ENCODE measurements at places on chromosomes 1 and 21.

DNA sequence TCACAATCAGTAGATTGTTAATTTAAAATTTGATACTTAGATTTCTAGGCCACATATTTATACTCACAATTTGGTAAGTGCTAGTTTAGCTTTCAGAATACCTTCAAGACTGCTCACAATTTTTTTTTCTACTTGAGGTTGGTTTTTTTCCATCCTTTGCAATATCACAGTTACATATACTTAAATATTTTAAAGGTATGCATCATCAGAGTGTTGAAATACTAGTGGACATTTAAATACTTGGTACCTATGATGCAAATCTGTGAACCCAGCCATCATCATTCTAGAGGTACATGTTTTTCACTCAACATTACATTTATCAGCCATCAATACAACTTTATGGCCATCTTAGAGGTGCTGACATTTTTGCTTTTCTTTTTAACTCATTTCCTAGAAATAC lies 6.2 kb upstream of the LRRC40 start:
- DNase-seq, result no peak

- DNase-seq, result no peak
Observed at GRCh38 chr1:214219902-214220301, 61.1 kb upstream of the SMYD2 start.

GRCh38 chr21:37064841-37065240 lies 8.0 kb downstream of the PIGP start:
- no peak for DNase-seq

DNA sequence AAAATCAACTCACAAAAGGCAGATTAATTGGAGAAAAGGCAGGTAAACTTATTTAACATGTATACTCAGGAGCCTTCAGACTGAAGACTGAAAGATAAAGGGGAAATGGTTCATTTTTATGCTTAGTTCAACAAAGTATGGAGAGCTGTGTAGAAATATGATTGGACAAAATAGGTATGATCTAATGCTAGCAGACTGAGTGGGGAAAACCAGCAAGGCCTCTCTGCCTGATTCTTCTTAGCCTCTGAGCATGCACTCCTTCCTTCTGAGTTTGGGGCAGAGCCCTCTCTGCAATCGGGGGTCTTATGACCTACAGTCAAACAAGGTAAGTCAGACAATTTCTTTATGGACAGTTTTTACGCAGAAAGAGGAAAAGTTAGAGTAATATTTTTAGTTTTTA lies 38.8 kb upstream of the SUCO start:
- DNase-seq, result no peak

DNA sequence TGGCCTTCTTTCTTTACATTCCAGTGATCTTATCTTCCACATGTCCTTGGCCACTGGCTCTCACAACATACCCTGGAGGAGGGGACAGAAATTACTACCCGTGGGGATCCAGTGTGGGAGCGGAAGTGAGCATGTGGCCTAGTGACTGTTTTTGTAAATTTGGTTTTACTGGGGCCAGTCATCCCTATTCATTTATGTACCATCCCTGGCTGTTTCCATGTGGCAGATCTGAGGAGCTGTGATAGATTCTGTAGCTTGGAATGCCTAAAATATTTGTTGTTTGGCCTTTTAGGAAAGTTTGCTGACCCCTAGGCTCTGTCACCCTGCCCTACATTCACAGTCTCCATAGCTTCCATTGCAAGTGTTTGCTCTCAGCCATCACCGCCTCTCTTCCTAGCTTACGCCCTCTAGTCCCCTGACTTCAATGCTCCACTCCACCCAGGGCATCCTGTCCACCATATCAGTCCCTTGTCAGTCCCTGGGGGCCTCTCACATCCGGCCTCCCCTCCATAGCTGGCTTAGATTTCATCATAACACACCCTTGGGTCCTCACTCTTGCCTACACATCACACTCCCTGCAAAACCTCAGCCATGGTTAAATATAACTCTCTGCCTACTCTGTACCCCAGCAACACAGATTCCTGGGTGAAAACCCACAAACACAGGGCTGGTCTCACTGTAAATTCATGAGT lies 25.8 kb downstream of the DHCR24 start:
- DNase-seq, result peak; percentile 36

DNA sequence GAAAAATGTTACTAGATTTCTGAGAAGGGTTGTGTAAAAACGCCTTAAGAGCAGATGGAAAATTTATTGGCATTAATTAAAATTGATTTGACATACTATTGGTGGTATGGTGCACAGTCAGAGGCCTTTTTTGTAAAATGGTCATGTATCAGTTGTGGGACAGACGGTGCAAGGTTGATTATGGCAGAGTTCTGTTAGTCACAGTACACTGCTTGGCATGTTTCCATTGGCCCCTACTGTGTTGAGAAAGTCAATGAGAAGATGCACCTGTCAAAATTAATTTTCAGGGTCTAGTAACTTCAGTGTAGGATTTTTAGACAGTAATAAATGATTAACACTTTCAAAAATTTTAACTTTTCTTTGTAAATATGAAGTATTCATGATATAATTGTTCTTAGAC lies 4.4 kb downstream of the B3GALT2 start:
- no peak for DNase-seq

GRCh38 chr1:201146626-201147390 lies 7.5 kb downstream of the TMEM9 start:
- DNase-seq, result no peak

DNA sequence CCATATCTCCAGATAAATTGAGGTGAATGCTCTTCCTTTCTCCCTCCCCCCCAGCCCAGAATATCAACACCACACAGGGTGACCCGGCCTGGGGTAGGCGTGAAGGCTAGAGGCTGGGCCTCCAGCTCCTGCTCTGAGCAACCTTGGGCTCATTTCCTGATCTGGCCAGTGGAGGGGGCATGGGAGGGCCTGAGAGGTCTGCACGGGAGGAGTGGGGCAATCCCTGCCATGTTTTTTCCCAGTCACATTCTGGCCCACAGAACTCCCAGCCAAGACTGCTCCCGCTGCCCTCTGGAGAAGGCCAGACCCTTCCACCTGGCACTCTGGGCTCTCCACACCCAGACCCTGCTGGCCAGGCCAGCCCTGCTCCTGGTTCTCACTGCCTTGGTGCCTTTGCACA lies 3.9 kb downstream of the CLDN19 start:
- DNase-seq, result peak; percentile 21

All from GM12865 (cell line).